Skin of body (tissue), 3 donors: ENCODE measurements at places on chromosomes 4 and X. TPM values are rescaled to one million over a fixed set of nuclear protein-coding genes. Genes with fewer than 3 reads are reported as not detected.

SLC25A43 gene
- total RNA-seq: 8.8 TPM

SPANXD gene
- total RNA-seq: not detected

CCNA2 gene
- total RNA-seq: 18.4 TPM

HGFAC gene
- total RNA-seq: 0.20 TPM

CFP gene
- total RNA-seq: 2.5 TPM

PABPC5 gene
- total RNA-seq: 4.9 TPM

MGST2 gene
- 27.8 TPM for total RNA-seq

TLR2 gene
- 10.2 TPM for total RNA-seq

LRP2BP gene
- total RNA-seq: 1.9 TPM

GBA3 gene
- total RNA-seq: 0.30 TPM

RHOXF1 gene
- total RNA-seq: not detected

ZMAT1 gene
- 2.8 TPM for total RNA-seq

CCDC120 gene
- 3.6 TPM for total RNA-seq

NSD2 gene
- total RNA-seq: 41.8 TPM

OSTC gene
- 108 TPM for total RNA-seq

SPCS3 gene
- 72.3 TPM for total RNA-seq

SMAD1 gene
- 50.1 TPM for total RNA-seq

SSX2B gene
- total RNA-seq: not detected

IL13RA2 gene
- total RNA-seq: not detected

ITGB1BP2 gene
- 10.9 TPM for total RNA-seq

GAGE12G gene
- not detected for total RNA-seq

MAGEA12 gene
- total RNA-seq: not detected

MAGEA10 gene
- not detected for total RNA-seq

FGF2 gene
- 11.1 TPM for total RNA-seq

PTPN13 gene
- total RNA-seq: 78.6 TPM

DMP1 gene
- not detected for total RNA-seq

PHOX2B gene
- total RNA-seq: not detected

PDGFRA gene
- 138 TPM for total RNA-seq

N4BP2 gene
- total RNA-seq: 29.8 TPM

COX7B gene
- total RNA-seq: 231 TPM

KLB gene
- total RNA-seq: 6.4 TPM

GPR173 gene
- total RNA-seq: 4.8 TPM

OTUD6A gene
- total RNA-seq: not detected

COL4A5 gene
- 76.4 TPM for total RNA-seq

SPANXA2 gene
- total RNA-seq: not detected

TLR10 gene
- total RNA-seq: 0.59 TPM

STEEP1 gene
- total RNA-seq: 34.3 TPM

FHDC1 gene
- total RNA-seq: 12.2 TPM

VCX3A gene
- not detected for total RNA-seq

CTAG1A gene
- not detected for total RNA-seq

VSIG4 gene
- total RNA-seq: 22.6 TPM

SMIM9 gene
- not detected for total RNA-seq

CSAG3 gene
- total RNA-seq: not detected

SPACA5 gene
- not detected for total RNA-seq

NAP1L2 gene
- 1.3 TPM for total RNA-seq
